ENCODE measurements at places on chromosomes 1 and 21. TPM values are rescaled to one million over a fixed set of nuclear protein-coding genes. Genes with fewer than 3 reads are reported as not detected.

DNA sequence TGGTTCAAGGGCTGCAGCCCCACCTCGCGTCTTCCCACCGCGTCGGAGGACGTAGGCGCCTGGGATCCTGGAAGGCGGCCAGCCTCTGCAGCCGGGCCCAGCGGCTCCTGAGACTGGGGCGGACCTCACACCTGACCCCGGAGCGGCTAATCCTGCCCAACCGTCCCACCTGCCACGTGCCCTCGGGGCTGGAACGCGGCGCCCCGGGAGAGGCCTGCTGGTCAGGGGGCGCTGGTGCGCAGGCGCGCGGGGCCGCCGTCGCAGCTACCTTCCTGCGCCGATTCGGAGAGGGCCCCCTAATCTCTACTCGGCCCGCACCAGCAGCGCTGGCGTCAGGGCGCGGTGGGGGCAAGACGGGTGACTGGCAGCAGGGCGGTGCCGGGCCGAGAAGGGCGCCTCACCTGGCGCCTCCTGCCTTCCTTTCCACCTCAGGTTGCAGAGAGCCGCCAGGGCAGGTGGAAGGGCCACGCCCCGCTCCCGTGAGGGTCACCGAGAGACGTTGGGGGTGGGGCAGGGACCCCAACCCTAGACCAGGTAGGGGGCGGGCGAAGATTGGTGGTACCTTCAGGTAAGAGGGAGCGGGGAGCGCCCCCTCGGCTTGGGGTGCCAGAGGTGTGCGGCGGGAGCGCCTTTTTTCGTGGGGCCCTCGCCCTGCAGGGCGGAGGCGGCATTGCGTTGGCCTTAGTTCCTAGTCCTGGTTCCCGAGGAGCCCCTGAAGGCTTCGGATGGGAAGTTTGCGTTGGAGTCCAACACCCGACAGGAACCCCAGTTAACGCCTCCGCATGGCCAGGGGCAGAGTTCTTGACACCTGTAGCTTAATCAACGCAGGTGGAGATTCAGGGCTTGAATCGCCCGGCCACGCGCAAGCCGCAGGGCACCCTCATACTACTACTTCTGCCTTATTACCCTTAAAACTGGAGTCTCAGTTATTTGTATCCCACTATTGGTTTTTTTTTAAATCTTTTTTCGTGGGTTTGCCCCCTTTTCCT, at the start of gene TDRD5:
TSS of gene TDRD5 (plus strand) at position 241 of the 989 bp plus-strand sequence. CDS start 784 bp downstream, outside the sequence.
- H3K4me3 ChIP-seq: no peak within 1 kb of the TSS
- H3K27ac ChIP-seq: no peak within 1 kb of the TSS
- no peak for DNase-seq
- no peaks in the 10 kb centered on the region for H3K27me3 ChIP-seq
- H3K4me1 ChIP-seq: no peaks in the 10 kb centered on the region

FHAD1 gene
- 2.3 TPM for total RNA-seq

PPIH gene
- total RNA-seq: 104 TPM

- H3K27ac ChIP-seq: no peak overlapping the region
- no peak for DNase-seq
- H3K4me3 ChIP-seq: no peak overlapping the region
- H3K27me3 ChIP-seq: no peaks in the 10 kb centered on the region
These were observed 97.1 kb downstream of the MACF1 start for GRCh38 chr1:39301606-39302005.

GRCh38 chr1:35180776-35181374, 12.1 kb downstream of the SFPQ start:
- no peak overlapping the region for H3K4me3 ChIP-seq
- H3K27ac ChIP-seq: no peak overlapping the region
- H3K27me3 ChIP-seq: no peaks in the 10 kb centered on the region
- no peaks in the 10 kb centered on the region for H3K4me1 ChIP-seq

NEK2 gene
- 63.3 TPM for total RNA-seq

DNA sequence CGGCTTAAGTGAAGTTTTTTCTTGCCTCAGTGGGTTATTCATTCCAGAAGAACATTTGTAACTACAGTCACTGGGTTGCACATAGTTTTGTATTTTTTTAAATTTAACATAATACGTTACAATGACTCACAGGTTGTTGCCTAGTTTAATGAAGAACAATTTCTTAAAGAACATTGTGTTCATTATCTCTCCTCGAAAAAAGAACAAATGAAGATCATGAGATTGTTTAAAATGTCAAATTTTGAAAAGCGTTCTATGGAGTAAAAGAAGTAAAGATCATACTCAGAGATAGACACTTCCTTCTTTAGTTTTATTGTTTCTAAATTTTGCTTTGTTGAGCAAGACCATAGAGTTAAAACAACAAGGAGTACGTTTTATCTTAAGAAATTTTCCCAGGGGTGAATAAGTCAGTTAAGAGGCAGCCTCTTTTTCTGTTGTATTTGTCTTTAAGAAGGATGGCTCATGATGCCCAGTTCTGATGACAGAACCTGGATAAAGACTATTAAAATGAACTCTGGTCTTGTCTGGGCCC, 10.5 kb upstream of the SLAMF1 start:
- no peaks in the 10 kb centered on the region for H3K36me3 ChIP-seq
- DNase-seq: no peak
- H3K27ac ChIP-seq: no peak overlapping the region
- no peaks in the 10 kb centered on the region for H3K4me1 ChIP-seq
- H3K4me3 ChIP-seq: no peak overlapping the region
- no peaks in the 10 kb centered on the region for H3K27me3 ChIP-seq

COL18A1 gene
- 18.5 TPM for total RNA-seq

DNA sequence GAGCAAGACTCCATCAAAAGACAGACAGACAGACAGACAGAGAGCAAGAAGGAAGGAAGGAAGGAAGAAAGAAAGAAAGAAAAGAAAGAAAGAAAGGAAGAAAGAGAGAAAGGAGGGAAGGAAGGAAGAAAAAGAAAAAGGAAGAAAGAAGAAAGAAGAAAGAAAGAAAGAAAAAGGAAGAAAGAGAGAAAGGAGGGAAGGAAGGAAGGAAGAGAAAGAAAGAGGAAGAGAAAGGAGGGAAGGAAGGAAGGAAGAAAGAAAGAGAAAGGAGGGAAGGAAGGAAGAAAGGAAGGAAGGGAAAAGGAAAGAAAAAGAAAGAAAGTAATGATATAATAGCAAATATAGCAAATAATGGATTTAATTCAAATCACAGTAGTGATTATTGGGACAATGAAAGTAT, 32.7 kb downstream of the CHML start:
- H3K4me3 ChIP-seq: no peak overlapping the region
- no peaks in the 10 kb centered on the region for H3K36me3 ChIP-seq
- no peak overlapping the region for H3K27ac ChIP-seq
- no peak for DNase-seq
- H3K27me3 ChIP-seq: no peaks in the 10 kb centered on the region

- no peak overlapping the region for H3K4me3 ChIP-seq
- DNase-seq: peak; percentile 73
- H3K36me3 ChIP-seq: no peaks in the 10 kb centered on the region
- peak overlapping the region; percentile 68 for H3K27ac ChIP-seq
- H3K27me3 ChIP-seq: no peaks in the 10 kb centered on the region
These were observed 56.5 kb upstream of the PSEN2 start for GRCh38 chr1:226813671-226814591.

BTBD19 gene
- 1.4 TPM for total RNA-seq

IRF6 gene
- total RNA-seq: not detected

- H3K27ac ChIP-seq: no peak overlapping the region
- H3K36me3 ChIP-seq: no peaks in the 10 kb centered on the region
- no peaks in the 10 kb centered on the region for H3K27me3 ChIP-seq
- H3K4me1 ChIP-seq: no peaks in the 10 kb centered on the region
- H3K4me3 ChIP-seq: no peak overlapping the region
These were observed 152.6 kb upstream of the RNPC3 start for GRCh38 chr1:103372866-103373265.

- no peaks in the 10 kb centered on the region for H3K4me1 ChIP-seq
- H3K4me3 ChIP-seq: no peak overlapping the region
- H3K27me3 ChIP-seq: no peaks in the 10 kb centered on the region
- no peak overlapping the region for H3K27ac ChIP-seq
These were observed 717.3 kb downstream of the MATN1 start for GRCh38 chr1:30005972-30006619.

CRYAA gene
- not detected for total RNA-seq

DNA sequence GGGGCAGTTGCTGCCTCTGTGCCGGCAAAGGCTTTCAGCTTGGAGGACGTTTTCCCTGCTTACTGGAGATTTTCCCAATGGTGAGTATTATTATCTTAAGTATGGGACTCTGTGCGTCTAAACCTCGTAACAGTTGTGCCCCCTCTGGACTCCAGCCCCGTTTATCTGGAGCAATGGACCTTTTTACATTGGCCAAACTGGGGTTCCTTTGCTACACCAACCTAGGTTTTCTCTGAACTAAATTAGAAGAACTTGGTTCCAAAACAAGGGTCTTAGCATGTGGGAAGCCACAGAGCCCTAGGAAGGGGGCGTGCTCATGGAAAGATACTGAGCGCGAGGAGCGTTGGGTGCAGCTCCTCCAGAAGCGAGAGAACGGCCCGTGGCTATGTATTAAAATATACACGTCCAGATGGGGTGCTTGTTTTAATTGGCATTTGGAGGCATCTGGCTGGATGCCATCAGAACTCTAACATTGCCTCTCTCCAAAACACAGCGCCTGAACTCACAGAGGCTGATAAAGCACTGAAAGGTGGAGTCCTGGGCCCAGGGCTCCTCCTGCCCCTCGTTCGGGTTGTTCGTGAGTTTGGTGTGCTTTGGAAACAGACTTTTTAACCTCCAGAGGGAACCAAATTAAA, 28.4 kb downstream of the POFUT2 start:
- peaks cover 7% of the 10 kb centered on the region for H3K27me3 ChIP-seq
- no peak overlapping the region for H3K4me3 ChIP-seq
- H3K4me1 ChIP-seq: peaks cover 22% of the 10 kb centered on the region
- H3K36me3 ChIP-seq: no peaks in the 10 kb centered on the region
- no peak overlapping the region for H3K27ac ChIP-seq
- no peak for DNase-seq

DNA sequence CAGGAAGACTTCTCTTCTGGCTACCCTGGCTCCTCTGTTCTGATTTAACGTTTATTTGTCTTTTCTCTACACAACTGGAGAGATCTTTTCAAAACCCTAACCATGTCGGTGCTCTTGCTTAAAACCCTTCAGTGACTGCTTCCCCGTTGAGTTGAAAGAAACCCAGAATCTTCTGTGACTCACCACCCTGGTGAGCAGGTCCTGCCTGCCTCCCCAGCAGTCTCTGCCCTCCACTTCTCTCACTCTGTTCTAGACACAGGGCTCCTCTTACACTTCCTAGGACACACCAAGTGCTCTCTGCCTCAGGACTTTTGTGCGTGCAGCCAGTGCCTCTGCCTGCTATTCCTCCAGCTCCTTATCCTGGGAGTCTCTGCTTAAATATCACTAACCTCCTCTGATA, 131.4 kb downstream of the IER5 start:
- no peak for DNase-seq
- H3K27me3 ChIP-seq: no peaks in the 10 kb centered on the region
- no peak overlapping the region for H3K4me3 ChIP-seq
- H3K4me1 ChIP-seq: no peaks in the 10 kb centered on the region
- H3K27ac ChIP-seq: no peak overlapping the region

DNA sequence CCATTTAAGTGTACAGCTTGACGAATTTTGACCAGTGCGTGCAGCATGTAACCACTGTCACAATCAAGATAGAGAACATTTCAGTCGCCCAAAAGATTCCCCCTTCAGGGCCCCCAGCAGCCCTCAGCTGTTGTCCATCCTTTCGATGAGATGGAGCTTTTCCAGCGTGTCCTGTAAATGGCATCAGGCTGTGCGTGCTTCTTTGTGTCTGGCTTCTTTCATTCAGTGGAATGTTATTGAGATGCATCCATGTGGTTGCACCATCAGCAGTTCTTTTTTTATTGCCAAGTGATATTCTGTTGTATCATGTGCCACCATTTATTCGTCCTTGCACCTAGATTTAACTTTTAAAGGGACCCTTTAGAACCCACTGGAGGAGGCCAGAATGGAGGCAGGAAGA, 21.9 kb downstream of the UBE2Q1 start:
- no peak overlapping the region for H3K27ac ChIP-seq
- DNase-seq: no peak
- H3K36me3 ChIP-seq: no peaks in the 10 kb centered on the region
- no peaks in the 10 kb centered on the region for H3K4me1 ChIP-seq
- 0 out of 2 replicates have a peak, but pooled peaks cover 7% of the 10 kb centered on the region for H3K27me3 ChIP-seq

SLC44A3 gene
- not detected for total RNA-seq

DNA sequence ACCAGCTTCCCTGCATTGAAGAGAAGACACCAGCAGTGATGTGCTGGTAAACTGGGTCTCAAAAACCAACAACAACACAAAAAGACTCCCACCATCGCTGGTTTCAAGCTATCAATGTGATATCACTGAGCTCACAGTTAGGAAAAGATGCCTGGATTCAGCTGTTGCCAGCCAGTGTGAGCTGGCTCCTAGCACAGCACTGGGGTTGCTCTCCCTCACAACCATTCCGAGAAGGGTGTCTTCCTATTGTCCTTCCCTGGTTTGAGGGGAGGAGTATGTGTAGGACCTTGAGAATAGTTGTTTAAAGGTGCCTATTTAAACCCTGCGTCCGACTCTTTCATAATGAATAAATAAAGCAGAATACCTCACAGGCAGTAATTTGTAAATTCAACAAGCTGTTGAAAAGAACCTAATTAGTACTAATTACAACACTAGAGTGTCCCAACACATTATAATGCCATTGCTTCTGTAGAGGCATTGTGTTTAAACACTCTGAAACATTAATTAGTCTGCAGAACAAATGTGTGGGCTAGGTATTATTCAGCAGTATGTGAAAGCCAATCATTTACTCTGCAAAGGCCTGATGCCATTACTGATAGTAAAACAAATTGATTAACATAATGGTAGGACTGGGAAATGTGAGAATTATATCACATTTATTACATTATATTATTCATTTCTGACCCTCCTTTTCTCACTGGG, 17.2 kb downstream of the NIBAN1 start:
- DNase-seq: no peak
- no peaks in the 10 kb centered on the region for H3K4me1 ChIP-seq
- H3K27me3 ChIP-seq: no peaks in the 10 kb centered on the region
- no peak overlapping the region for H3K4me3 ChIP-seq

- H3K27me3 ChIP-seq: no peaks in the 10 kb centered on the region
- DNase-seq: no peak
- H3K4me3 ChIP-seq: no peak overlapping the region
- H3K4me1 ChIP-seq: no peaks in the 10 kb centered on the region
- no peak overlapping the region for H3K27ac ChIP-seq
- H3K36me3 ChIP-seq: no peaks in the 10 kb centered on the region
These were observed 3.1 kb downstream of the GJA5 start for GRCh38 chr1:147757015-147757990.

DNA sequence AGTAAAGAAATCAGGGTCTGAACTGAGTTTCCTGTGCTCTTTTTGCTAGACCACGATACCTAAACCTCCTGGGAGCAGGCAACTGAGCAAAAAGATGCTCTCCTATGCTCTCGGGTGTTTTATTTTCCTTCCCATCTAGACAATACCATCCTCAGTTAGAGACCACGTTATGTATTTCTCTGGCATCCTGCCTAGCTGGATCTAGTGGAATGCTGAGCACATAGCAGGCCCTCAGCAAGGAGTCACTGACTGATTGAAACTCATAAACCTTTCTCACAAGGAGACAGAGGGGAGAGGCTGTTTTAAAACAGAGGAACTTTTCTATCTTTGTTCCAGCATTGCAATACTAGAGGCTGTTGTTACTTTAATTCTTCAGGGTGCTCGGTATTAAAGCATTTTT, 168.0 kb downstream of the CYYR1 start:
- DNase-seq: peak; percentile 29
- H3K27me3 ChIP-seq: no peaks in the 10 kb centered on the region
- H3K36me3 ChIP-seq: no peaks in the 10 kb centered on the region
- peaks cover 14% of the 10 kb centered on the region for H3K4me1 ChIP-seq
- H3K27ac ChIP-seq: peak overlapping the region; percentile 52

- H3K27ac ChIP-seq: no peak overlapping the region
- peaks cover 3% of the 10 kb centered on the region for H3K36me3 ChIP-seq
- H3K4me1 ChIP-seq: peaks cover 18% of the 10 kb centered on the region
- no peak for DNase-seq
- no peaks in the 10 kb centered on the region for H3K27me3 ChIP-seq
- no peak overlapping the region for H3K4me3 ChIP-seq
These were observed 22.8 kb downstream of the RERE start for GRCh38 chr1:8794605-8795004.

ACTL8 gene
- 0.08 TPM for total RNA-seq

FMO5 gene
- not detected for total RNA-seq

Data from SJCRH30 (cell line).